ENCODE measurements at places on chromosomes 4 and X. TPM values are rescaled to one million over a fixed set of nuclear protein-coding genes. Genes with fewer than 3 reads are reported as not detected.

DNA sequence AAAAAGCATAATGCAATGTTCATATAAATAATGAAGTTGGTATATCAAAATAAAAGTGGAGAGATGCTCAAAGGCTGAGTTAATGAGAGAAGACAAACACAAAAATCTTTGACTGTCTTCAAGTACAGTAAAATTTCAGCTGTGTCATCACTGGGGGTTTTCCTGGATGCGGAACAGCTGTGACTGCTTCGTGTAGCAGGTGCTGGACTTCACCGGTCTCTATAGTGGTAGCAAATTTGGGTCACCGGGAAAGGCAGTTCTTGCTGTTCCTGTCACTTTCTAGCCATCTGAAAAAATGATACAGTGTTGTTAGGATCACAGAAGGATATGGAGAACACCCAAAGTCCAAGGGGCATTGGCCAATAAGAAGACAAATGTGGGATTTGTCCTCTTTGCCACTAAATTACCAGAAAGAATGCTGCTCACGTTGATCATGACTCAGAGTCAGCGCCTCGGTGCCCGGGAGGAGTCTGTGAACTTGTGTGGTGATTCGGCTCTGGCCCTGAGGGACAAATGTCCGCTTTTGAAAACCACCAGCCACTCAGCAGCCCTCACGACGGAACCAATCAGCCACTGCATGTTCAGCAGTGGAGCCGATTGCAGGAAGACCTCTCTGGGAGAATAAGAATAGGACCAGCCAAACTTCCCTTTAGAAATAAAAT is 230.1 kb upstream of the FAT1 start:
- peak; percentile 69 for DNase-seq

DNA sequence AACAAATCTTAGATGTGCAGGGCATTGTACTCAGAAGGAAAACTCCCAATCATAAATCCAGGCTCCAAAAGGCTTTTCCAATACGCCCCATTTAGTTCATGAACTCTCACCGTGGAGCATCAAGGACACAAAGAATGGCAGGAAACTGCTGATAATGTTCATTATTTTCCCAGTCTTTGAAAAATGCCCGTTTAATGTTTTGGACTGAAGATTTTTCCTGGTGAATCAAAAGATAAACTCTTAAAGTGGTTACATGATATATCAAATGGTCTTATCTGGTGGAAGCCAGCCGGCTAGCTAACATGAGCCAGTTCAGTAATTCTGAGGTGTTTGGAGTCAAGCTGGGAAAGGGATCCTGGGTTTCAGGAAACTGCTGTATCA is 62.1 kb upstream of the AP1S2 start:
- DNase-seq: no peak

DNA sequence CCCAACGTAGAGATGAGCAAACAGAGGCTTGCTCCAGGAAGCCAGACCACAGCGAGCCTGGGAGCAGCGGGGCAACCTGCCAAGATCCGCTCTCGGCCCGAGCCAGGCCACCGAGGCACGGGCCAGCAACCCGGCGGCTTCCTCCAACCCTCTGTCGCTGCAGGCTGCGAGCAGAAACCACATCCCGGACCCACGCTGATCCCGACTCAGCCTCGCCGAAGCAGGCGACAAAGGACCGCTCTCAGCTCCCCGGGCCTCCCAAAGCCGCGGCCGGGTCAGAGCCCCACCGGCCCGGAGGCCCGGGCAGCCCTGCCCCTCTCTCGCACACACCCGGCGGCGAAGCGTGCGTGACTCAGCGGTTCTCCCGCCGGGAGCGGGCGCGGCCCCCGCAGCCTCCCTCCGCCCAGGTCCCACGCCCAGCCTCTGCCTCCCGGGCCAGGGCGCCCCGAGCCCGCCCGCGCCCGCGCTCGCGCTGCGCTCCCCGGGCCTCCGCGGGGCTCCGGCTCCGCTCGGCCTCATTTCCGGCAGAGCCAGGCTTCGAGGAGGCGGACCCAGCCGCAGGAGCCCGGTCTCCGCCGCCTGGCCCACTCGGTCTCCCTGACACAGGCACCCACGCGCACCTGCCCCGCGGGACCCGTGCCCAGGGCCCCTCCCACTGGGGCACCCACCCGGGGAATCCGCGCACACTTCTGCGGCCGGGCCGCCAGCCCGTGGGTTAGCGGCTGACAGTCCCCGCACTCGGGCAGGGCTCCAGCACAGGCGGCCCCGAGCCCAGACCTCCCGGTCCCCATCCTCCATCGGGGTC is 1.7 kb downstream of the PPP2R2C start:
- DNase-seq: peak; percentile 63

DNA sequence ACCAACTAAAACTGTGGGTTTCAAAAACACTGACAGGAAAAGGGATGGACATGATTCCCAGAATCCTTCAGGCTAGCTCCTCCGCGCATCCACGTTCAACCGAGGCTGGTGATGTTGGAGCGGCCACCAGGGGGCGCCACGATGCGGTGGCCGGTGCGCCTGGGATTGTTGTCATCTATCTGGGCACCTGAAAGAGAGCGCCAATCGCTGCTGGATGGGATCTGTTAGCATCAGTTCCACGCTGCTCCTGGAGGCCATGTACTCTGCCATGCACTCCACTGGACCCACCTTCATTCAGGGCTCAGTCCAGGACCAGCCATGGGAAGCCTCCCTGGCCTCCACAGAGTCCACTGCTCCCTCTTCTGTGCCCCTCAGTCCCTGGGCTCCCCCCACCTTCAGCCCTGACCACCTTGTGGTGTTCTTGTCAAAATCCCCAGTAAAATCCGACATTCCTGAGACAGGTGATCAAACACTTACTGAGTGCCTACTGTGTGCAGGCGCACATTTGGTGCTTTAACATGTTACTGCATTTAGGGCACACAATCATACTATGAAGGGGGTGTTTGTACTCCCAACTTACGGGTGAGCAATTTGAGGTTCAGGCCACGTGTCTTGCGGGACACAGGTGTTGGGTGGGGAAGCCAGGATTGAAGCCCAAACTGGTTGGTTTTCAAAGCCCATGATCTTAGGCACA is 71.1 kb downstream of the CRMP1 start:
- no peak for DNase-seq

- no peak for DNase-seq
These were observed 231.9 kb upstream of the FAT4 start for GRCh38 chr4:125082729-125083417.

GRCh38 chrX:70769659-70770227 is 138.8 kb downstream of the TEX11 start:
- no peak for DNase-seq

- no peak for DNase-seq
These were observed 22.0 kb upstream of the MSANTD1 start for GRCh38 chr4:3226944-3227343.

The CXCL5 gene
- total RNA-seq: not detected

The PHKA1 gene
- 5.9 TPM for total RNA-seq

The FAM241A gene
- 6.7 TPM for total RNA-seq

The NPY2R gene
- 0.12 TPM for total RNA-seq

The LONRF3 gene
- 3.6 TPM for total RNA-seq

Measured in right atrium auricular region (tissue), 2 donors.